Natural killer cell treated with Interleukin-12 subunit alpha and Interleukin-12 subunit beta and Interleukin-15 and Interleukin-18, amount 100 ng/mL, for 72 hours (primary cell): ENCODE measurements at places on chromosomes 7 and 10.

DNA sequence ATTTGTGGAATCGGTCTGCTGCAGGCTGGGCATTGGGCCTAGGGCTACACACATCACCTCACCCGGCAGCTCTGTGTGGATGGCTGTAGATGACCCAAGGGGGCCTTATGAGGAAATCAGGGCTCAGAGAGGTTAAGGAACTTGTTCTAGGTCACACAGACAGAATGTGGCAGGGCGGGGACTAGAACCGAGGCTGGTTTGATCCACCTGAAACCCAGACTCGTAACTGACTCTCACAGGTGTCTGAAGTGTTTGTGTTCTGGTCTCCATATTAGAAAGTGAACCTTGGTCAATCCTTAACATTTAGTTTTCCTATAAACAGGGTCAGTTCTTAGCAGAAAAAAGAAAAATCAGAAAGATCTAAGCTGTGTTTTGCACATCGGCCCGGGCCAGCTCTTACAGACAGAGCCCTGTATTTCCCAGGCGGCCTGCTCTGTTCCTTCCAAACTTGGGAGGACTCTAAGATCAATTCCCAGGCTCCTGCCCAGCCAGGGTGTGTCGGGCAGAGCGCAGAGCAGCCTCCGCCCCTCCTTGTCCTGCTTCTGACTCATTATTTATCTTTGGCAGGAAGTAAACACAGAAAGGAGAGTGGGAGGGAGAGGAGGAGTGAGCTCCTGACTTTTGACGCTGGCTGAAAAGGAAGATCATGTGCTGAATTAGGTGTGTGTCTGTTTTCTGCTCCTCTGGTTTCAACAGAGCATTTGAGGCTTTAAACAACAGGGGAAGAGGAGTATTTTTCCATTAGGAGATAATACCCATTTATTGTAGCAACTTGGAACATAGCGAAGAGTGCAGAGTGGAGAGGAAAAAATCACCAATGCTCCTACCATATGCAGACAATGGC is 74.1 kb downstream of the TACC2 start:
- peaks cover 11% of the 10 kb centered on the region for H3K27me3 ChIP-seq
- no peak for DNase-seq
- no peak overlapping the region for H3K4me3 ChIP-seq
- H3K36me3 ChIP-seq: no peaks in the 10 kb centered on the region

DNA sequence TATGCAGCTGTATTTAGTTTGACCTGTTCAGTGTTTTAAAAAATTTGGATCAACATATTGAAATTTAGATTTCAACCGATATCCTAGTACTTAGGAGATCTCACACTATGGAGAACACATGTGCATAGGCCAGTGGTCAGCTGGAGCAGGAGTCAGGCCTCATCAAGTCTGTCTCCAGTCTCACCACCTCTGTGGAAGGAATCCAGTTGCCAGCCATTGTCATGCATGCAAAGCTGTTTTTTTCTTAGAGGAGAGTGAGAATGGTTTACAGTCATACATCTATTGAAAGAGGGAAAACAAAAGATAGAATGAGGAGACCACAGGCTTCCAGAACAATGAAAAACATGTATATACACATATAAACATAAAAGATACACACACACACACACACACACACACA is 7.6 kb upstream of the CLEC5A start:
- no peaks in the 10 kb centered on the region for H3K36me3 ChIP-seq
- no peaks in the 10 kb centered on the region for H3K4me1 ChIP-seq
- no peak for DNase-seq
- no peak overlapping the region for H3K27ac ChIP-seq
- no peak overlapping the region for H3K4me3 ChIP-seq

DNA sequence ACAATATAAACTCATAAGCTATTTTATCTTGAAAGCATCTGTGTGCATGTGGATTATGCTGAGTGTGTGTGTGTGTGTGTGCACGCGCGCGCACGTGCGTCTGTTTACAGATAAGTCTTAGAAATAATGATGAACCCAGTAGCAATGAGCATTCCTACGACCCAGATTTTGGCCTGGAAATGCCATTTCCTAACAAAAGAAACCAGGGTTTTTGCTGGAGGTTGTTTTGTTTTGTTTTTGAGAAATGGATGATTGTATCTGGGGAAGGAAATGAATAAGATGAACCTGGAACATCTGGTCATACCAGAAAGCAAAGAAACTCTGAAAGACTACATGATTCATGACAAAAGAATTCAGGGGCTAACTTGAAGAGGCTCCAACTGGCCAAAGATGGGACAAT is 22.1 kb upstream of the LMOD2 start:
- H3K4me1 ChIP-seq: no peaks in the 10 kb centered on the region
- no peak for DNase-seq
- no peak overlapping the region for H3K27ac ChIP-seq
- peaks cover 36% of the 10 kb centered on the region for H3K27me3 ChIP-seq
- no peak overlapping the region for H3K4me3 ChIP-seq

GRCh38 chr7:42070068-42070467 is 166.9 kb downstream of the GLI3 start:
- no peak overlapping the region for H3K27ac ChIP-seq
- H3K4me3 ChIP-seq: no peak overlapping the region
- no peaks in the 10 kb centered on the region for H3K27me3 ChIP-seq
- no peaks in the 10 kb centered on the region for H3K4me1 ChIP-seq
- H3K36me3 ChIP-seq: no peaks in the 10 kb centered on the region
- DNase-seq: no peak

DNA sequence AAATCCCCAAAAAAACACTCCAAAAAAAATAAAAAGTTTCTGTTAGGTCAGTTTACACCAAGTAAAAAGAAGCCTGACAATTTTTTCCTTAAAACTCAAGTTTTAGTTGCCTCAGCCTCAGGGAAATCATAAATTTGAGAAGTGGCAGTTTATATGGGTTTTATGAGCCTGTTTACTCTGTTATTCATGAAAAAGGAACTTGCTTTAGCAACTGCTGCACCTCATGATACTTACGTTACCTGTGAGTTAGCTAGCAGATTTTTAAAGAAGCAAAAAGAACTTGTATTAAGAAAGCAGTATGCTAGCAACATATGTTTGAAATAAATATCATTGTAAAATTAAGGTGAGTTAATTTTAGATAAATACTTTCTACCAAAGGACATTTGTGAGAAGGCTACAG is 1264.5 kb upstream of the PHF14 start:
- H3K27me3 ChIP-seq: no peaks in the 10 kb centered on the region
- H3K4me1 ChIP-seq: no peaks in the 10 kb centered on the region
- H3K4me3 ChIP-seq: no peak overlapping the region
- H3K27ac ChIP-seq: no peak overlapping the region

- H3K4me3 ChIP-seq: no peak overlapping the region
- no peak overlapping the region for H3K27ac ChIP-seq
- DNase-seq: no peak
- peaks cover 31% of the 10 kb centered on the region for H3K27me3 ChIP-seq
Observed at GRCh38 chr10:89351412-89351779, 23.6 kb downstream of the IFIT3 start.

DNA sequence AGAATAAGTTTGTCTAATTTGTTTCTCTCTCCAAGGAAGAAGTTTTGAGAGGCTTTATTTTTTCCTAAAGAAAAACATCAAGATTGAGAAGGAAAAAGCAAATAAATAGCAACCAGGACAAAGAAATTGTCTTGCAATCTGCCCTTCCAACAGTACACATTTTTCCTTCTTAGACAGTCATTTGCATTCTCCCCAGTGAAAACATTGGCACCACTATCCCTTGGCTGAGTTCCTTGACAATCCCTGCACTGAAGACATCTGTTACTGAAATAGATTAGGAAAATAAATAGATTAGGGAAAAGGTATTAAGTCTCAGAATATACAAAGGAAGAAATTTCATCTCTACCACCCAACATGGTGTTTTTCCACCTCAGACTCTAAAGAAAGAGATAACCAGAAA is 12.2 kb upstream of the TMEM243 start:
- DNase-seq: no peak
- H3K4me1 ChIP-seq: peaks cover under 1% of the 10 kb centered on the region
- H3K27me3 ChIP-seq: peaks cover 13% of the 10 kb centered on the region

DNA sequence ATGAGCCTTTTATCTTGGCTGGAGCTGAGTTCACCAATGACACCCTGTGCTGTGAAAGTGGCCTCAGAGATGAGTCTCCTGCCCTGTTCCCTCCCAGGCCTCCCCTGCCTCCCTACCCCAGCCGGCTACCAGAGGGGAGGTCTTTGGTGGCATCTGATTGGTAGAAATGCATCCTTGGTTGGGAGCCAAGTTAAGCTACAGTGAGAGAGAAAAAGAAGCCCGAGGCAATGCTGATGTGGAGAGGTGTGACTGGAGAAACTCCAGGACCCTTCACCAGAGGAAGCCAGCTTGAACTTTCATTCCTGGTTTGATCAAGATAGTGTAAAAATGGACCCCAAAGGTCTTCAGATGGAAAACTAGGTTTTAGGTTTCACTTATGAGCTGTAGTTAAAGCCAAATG is 191.1 kb upstream of the TCF7L2 start:
- DNase-seq: no peak
- no peak overlapping the region for H3K27ac ChIP-seq
- no peaks in the 10 kb centered on the region for H3K4me1 ChIP-seq
- peaks cover 5% of the 10 kb centered on the region for H3K36me3 ChIP-seq
- no peak overlapping the region for H3K4me3 ChIP-seq

DNA sequence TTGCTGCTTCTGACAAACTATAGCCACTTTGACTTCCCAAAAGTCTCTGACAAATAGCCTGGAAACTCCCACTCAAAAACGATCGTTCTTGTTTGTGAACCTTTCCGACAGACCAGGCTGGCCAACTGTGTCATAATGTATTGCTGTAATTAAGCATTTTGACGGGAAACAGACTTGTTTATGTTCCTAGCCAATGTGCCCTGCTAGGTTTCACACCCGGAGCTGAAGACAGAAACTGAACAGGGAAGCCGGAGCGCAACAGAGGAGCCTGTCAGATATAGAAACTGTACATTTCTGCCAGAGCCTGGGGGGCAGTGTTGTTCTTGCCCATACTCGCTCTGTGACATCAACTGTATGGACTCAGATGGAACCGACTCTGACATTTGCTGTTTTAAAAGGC is 55.3 kb upstream of the C7orf33 start:
- H3K4me3 ChIP-seq: peak overlapping the region; percentile 59
- no peak overlapping the region for H3K27ac ChIP-seq
- peak; percentile 60 for DNase-seq
- H3K27me3 ChIP-seq: peaks cover 13% of the 10 kb centered on the region
- H3K36me3 ChIP-seq: no peaks in the 10 kb centered on the region

DNA sequence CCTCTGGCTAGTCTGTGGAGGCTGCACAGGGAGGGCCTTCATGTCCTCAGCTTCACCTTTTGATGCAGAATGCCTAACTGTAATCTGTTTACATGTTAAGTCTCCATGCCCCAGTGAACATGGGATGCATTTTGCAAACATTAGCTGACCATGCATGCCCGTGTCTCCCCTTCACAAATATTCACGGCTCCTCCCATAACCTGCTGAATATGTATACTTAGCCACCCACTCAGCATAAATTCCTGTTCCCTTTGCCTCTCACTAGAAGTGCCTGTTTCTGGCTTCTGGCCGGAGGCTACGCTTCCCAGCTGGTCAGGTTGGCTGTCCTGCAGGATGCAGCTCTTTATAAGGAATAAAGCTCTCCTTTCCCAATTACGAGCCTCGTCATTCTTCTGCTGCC is 552.7 kb downstream of the DNAJB6 start:
- peaks cover 8% of the 10 kb centered on the region for H3K4me1 ChIP-seq
- H3K4me3 ChIP-seq: no peak overlapping the region
- H3K36me3 ChIP-seq: no peaks in the 10 kb centered on the region
- H3K27me3 ChIP-seq: peaks cover 4% of the 10 kb centered on the region

GRCh38 chr7:141042222-141043193 is 27.8 kb upstream of the MRPS33 start:
- H3K27ac ChIP-seq: peak overlapping the region; percentile 23
- no peak for DNase-seq
- peaks cover 8% of the 10 kb centered on the region for H3K36me3 ChIP-seq
- H3K4me3 ChIP-seq: no peak overlapping the region

GRCh38 chr7:20191391-20191869 is 25.8 kb downstream of the MACC1 start:
- no peaks in the 10 kb centered on the region for H3K27me3 ChIP-seq
- H3K4me3 ChIP-seq: no peak overlapping the region
- H3K36me3 ChIP-seq: peaks cover 13% of the 10 kb centered on the region
- H3K27ac ChIP-seq: no peak overlapping the region
- peaks cover 4% of the 10 kb centered on the region for H3K4me1 ChIP-seq
- no peak for DNase-seq
